ENCODE measurements at places on chromosomes 12 and 14.

GRCh38 chr12:115799610-115800009 is 477.9 kb downstream of the MED13L start:
- no peak for DNase-seq

DNA sequence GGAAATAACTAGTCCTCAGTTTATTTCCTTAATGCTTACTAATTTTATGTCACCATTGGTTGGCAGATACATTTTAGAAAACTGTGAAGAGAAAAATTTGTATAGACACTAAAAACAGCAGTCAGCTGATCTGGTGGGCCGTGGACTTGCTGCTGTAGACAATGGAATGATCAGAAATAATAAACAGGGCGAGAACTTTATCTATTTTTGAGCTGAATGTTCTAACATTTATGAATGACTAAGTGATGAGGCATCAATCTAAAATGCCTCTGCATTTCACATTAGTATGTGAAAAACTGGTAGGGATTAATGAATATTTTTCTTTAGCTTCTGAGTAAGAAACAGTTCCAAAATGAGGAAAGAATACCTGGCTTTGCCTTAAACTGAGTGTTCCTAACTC is 24.8 kb upstream of the PKP2 start:
- no peak for DNase-seq

DNA sequence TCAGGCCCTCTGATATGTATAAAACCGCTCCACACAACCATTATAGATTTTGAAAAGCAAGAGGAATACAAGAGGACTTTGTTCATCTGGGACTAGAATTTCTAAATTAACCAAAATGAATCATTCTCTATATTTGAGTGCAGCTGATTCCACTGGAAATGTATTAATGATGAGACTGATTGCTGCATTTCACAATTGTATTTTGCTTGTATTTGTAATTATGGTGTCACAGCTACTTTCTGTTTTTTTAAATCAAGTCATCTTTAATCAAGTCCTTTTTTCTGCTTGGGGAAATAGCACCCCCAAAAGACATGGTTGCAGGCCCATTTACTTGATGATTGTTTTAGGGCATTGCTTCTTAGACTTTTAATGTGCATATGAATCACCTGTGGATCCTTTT is 162.4 kb downstream of the KICS2 start:
- no peak for DNase-seq

GRCh38 chr12:132491761-132492378 is 1.9 kb downstream of the FBRSL1 start:
- no peak for DNase-seq

- no peak for DNase-seq
Observed at GRCh38 chr12:5489017-5489416, 57.1 kb downstream of the NTF3 start.

- peak; percentile 3 for DNase-seq
Observed at GRCh38 chr14:36217732-36218131, 41.2 kb upstream of the PTCSC3 start.

DNA sequence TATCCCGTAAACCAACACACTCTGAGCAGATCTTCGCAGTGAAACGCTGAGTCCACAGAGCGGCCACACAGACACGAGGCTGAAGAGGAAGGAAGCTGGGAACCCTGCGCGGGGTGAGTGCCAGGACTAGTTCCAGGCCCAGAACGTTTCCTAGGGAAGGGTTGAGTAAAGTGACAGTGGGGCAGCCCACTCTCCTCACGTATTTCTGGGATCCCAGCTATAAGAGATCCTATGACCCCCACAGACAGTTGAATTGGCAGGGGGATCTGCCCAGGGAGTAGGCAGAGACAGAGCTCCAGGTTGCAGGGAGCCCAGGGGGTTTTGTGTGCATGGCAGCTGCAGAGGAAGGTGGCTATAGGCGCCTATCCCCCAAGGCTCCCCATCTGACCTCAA is 51.1 kb downstream of the GTF2A1 start:
- peak; percentile 16 for DNase-seq

GRCh38 chr14:58730792-58731464 is 93.2 kb downstream of the DACT1 start:
- DNase-seq: no peak

DNA sequence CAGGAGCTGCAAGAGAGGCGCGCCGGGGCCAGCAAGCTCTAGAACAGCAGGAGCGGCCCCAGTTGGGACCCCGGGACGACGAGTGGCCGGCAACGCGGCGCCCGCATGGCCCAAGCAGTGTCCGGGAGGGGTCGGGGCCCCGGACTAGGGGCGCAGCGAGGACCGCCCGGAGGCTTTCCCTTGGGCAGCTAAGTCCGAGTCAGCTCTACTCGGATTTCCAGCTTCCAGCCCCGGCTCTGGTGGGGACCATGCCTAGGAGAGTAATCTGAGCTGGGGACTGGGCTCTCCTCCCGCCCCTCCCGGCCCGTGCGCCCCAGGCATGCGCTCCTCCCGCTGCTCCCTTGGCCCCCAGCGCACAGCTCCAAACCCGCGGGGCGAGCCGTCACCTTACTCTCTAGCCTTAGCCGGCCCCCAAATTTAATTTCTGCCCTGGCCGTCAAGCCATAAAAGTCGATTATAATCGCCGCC is 41.6 kb upstream of the CAPRIN2 start:
- DNase-seq: no peak

DNA sequence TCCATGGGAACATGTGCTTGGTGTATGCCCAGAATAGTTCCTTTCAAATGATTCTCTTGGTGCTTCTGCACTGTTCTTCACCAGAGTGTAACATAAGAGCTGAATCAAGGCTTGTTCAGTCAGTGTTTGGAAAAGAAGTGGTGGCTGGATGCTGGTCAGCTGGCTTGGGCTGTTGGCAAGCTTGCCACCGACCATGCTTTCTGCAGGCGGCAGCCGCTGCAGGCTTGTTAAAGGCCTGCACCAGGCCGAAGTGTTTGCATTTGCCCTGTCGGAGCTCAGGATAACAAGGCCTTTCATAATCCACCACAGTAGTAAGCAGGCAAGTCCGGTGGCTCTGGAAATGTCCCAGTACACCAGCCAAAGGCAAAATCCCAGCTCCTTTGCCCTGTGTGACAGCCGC is 26.9 kb downstream of the DAAM1 start:
- no peak for DNase-seq

- peak; percentile 43 for DNase-seq
Observed at GRCh38 chr14:65229748-65230728, 127.7 kb upstream of the MAX start.

DNA sequence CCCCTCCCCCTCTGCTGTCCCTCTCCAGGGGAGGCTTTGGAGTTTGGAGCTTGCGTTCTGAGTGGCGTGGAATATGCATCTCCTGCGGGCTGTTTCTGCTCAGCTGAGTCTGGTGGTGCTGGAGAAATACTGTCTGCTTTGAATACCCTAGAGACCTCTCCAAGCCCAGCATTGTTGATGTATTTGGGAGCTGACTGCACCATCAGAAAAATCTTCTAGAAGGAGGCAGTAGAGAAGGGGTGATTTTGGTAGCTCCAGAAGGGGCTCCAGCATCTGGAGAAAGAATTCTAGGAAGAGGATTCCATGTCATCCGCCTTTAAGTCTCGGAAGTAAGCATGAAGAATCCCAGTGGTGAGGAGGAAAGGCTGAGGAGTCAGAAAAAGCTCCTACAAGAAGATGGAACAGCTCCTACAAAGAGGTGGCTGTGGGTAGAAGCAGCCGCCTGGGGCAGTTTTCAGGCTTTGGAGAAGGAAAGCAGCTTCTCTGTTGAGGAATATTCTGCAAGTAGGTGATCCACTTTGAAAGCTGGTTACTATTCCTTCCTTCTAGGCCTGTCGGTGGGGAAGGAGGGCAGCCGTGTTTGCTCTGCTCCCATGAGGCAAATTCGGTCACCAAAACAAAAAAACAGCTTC is 9.7 kb downstream of the MLXIP start:
- no peak for DNase-seq

GRCh38 chr12:130435826-130436225 is 98.1 kb downstream of the PIWIL1 start:
- no peak for DNase-seq

- no peak for DNase-seq
Observed at GRCh38 chr12:92899386-92900001, 29.6 kb downstream of the EEA1 start.

DNA sequence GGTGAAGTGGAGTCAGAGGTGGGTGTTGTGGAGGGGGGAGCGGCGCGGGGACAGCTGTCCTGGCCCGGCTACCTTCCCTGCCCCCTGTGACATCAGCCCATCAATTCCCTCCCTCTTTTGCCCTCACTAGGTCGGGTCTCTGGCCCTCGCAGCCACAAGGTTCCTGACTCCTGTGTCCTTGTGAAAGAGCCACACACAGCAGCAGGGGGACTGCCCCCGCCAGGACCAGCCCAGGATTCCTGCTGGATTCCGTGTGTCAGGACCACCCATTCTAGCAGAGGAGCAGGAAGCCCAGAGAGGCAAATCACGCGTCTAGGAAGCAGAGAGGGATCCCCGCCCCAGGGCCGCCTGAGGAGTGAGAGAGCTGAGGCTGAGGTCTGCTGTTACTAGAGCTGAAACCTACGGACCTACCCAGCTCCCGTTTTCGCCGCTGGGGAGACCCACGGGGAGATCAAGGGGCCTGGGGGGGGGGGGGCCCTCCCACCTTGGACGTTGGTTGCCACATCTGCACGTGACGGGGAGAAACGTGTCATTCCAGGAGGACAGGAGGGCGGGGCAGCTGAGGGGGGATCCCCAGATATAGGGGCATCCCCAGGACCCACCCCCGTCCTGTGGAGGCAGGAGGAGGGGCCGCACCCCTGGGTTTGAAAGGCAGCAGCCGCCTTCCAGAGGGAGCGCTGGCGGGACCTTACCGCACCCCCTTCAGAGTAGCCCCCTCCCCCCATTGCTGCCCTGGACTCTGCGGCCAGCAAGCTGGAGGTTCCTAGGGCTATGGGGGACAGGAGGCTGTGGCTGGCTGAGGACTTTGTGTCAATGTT is 12.5 kb upstream of the INF2 start:
- peak; percentile 73 for DNase-seq

- DNase-seq: peak; percentile 43
Observed at GRCh38 chr14:67186789-67187584, 2.3 kb upstream of the GARIN2 start.

DNA sequence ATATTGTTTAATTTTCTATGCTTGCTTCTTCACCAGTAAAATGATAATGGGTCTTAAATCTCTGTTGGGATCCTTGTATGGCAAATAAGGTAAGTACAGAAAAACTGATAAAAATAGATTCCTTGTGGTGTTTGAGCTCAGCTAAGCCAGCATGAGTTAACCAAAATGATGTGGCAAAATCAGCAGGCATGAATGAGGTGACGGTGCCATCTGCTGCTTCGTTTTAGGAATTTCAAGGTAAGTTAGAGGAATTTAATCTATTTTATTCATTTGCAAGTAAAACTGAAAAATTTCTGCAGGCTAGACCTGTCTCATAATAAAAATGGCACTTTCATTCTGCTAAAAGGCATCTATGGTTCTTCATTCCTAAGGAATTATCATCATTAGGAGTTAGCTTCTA is 10.0 kb upstream of the CLEC7A start:
- peak; percentile 58 for DNase-seq

DNA sequence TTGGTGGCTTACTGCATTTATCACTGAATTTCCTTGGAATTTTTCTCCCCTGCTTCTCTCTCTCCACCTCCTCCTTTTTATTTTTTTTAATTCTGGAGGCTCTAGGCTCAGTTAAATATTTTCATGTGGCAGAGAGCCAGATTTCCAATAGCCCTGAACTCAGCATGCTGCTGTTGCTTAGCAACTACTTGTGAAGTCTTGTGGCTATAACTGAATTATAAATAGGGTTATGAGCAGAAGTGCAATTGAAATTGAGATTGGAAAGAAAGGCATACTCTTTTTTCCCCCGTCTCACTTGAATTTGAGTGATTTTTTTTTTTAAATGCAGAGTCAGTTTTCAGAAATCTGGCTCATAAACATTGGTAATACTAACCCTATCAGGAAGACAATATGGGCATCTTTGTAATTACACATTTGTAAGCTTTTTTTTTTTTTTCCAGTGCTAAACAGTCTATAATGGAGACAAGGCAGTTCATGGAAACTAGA is 38.3 kb downstream of the ATF7IP start:
- DNase-seq: no peak

- no peak for DNase-seq
Observed at GRCh38 chr12:95316798-95317197, 99.2 kb downstream of the VEZT start.

GRCh38 chr14:36504771-36505175 is 15.3 kb downstream of the NKX2-1 start:
- DNase-seq: no peak

- DNase-seq: no peak
Observed at GRCh38 chr14:33918256-33918655, 32.6 kb downstream of the EGLN3 start.

DNA sequence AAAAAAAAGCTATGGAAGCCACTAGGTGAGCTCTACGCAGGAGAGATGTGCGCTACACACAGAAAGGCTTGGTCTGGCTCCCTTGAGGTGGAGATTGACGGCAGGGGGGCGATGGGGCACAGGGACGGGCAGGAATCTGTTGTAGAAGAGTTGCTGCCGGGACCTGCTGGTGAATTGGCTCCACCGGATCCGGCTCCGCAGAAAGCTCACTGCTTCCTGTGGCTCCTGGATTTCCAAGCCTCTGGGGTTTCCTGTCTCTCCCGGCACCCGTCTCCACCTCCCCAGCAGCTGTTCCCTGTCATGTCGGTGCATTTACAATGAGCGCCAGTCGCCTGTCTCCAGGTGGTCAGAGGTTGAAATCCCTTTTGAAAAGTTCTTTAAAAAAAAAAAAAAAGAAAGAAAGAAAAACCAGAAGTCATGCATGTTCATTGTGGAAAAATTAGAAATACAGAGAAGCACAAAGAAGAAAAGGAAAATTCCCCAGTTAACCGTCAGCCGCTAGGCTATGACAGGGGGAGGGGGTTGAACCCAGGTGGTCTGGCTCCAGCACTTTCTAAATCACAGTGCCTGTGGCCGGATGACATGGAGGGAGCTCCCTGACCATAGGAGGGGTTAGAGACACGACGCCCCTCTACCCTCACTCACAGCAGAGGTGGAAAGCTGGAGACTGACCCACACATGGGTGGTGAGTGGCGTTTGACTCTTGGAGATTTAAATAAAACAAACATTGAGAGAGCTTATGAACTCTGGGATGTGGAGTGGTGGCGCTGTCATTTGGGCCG is 20.8 kb downstream of the FAM222A start:
- DNase-seq: no peak

DNA sequence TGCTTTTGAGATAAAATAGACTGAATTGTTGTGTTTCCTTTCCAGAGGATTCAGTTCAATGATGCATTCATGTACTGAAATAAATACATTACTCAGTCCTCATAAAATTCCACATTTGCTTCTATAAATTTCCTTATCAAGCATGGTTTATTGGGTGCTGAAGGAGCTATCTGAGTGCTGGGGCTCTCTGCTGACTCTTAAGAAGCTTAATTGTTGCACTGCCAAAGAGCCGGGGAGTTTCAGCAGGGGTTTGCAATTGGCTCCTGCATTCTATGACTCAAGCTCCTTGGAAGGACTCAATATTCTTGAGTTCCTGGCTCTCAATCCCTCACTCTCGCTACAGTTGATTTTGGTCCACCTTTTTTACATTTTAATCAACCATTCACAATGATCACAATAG is 69.8 kb upstream of the PYGL start:
- DNase-seq: no peak

- DNase-seq: peak; percentile 65
Observed at GRCh38 chr12:14716848-14717444, 20.5 kb upstream of the GUCY2C start.
